IPS DF 6.9 (cell line): ENCODE measurements at places on chromosomes 1 and 21.

GRCh38 chr1:18924221-18924691, 21.9 kb upstream of the ALDH4A1 start:
- H3K27ac ChIP-seq, result no peak overlapping the region
- H3K4me1 ChIP-seq, result peaks cover 8% of the 10 kb centered on the region
- H3K36me3 ChIP-seq, result no peaks in the 10 kb centered on the region
- H3K27me3 ChIP-seq, result no peaks in the 10 kb centered on the region
- DNase-seq, result no peak

- H3K4me1 ChIP-seq, result 0 out of 2 replicates have a peak, but pooled peaks cover 2% of the 10 kb centered on the region
- DNase-seq, result peak; percentile 57
- H3K27ac ChIP-seq, result no peak overlapping the region
- H3K36me3 ChIP-seq, result no peaks in the 10 kb centered on the region
Measured at GRCh38 chr1:245234217-245235081, 79.7 kb downstream of the KIF26B start.

- no peak overlapping the region for H3K27ac ChIP-seq
- no peak for DNase-seq
Measured at GRCh38 chr1:66648901-66649595, 103.2 kb upstream of the DYNLT5 start.

GRCh38 chr1:214236477-214236876, 44.5 kb upstream of the SMYD2 start:
- no peak overlapping the region for H3K27ac ChIP-seq
- H3K4me3 ChIP-seq, result no peak overlapping the region
- no peaks in the 10 kb centered on the region for H3K36me3 ChIP-seq
- no peak for DNase-seq
- H3K4me1 ChIP-seq, result no peaks in the 10 kb centered on the region

DNA sequence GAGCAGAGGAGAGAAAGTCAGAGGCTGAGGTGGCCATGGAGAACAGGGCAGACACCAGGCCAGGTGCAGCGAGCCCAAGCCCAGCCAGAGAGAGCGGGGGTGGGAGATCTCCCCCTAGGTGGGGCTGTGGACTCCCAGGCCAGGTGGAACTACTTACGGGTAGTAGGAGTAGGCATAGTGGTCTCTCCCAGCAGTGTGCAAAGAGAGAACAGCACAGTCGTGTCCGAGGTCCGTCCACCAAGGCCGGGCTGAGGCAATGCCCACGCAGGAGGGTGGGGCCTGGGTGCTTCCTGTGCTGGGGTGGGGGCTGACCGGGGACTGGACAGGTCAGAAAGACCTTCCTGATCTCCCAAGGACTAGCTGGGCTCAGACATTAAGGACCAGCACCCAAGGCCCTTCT, 263.7 kb downstream of the PTPRU start:
- no peaks in the 10 kb centered on the region for H3K27me3 ChIP-seq
- no peaks in the 10 kb centered on the region for H3K36me3 ChIP-seq
- H3K4me1 ChIP-seq, result peaks cover 8% of the 10 kb centered on the region
- no peak for DNase-seq

- H3K27me3 ChIP-seq, result no peaks in the 10 kb centered on the region
- H3K27ac ChIP-seq, result no peak overlapping the region
- H3K4me1 ChIP-seq, result no peaks in the 10 kb centered on the region
- no peak for DNase-seq
- no peaks in the 10 kb centered on the region for H3K36me3 ChIP-seq
Measured at GRCh38 chr21:43598416-43599120, 60.7 kb downstream of the HSF2BP start.

GRCh38 chr1:48017716-48018115, 20.5 kb upstream of the TRABD2B start:
- no peak for DNase-seq
- H3K27ac ChIP-seq, result no peak overlapping the region
- no peak overlapping the region for H3K4me3 ChIP-seq
- no peaks in the 10 kb centered on the region for H3K36me3 ChIP-seq
- no peaks in the 10 kb centered on the region for H3K4me1 ChIP-seq
- no peaks in the 10 kb centered on the region for H3K27me3 ChIP-seq

DNA sequence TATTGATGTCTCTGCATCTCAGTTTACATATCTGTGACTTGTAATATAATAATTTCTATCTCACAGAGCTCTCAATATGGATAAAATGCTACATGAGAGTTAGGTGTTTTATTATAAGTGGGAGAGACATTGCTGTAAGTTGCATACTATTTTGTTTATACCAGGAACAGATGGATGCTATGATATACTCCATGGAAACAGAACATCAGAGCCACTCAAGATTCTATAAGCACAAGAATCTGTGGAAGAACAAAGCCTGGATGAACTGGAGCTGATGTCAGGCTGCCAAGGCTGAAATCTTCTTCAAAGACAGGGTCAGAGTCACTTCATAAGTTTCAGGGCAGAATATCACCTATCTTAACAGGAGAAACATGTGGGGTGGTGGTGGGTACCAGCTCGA, 30.2 kb downstream of the DUSP10 start:
- no peak overlapping the region for H3K4me3 ChIP-seq
- no peak overlapping the region for H3K27ac ChIP-seq
- DNase-seq, result no peak
- no peaks in the 10 kb centered on the region for H3K36me3 ChIP-seq

GRCh38 chr21:14858311-14858710, 206.5 kb downstream of the NRIP1 start:
- 0 out of 2 replicates have a peak, but pooled peaks cover 2% of the 10 kb centered on the region for H3K4me1 ChIP-seq
- no peaks in the 10 kb centered on the region for H3K36me3 ChIP-seq
- no peak overlapping the region for H3K4me3 ChIP-seq

DNA sequence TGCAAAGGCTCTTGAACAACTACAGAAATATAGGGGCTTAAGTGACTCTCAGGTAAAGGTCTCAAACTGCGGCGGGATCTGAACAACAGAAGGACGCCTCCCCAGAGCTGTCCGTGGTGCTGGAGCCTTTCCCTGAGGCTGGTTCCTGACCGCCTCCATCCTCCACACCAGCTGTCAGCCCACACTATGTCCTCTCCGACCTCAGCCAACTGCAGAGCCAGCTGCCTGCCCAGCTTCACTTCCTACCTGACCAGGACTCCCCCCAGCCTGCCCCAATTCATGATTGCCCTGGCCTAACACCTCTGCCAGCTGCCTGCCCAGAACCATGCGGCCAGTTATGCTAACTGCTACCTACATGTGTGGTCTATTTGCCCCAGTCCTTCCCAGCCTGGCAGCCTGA, 63.6 kb upstream of the ZC3H12A start:
- no peak overlapping the region for H3K27ac ChIP-seq
- H3K36me3 ChIP-seq, result no peaks in the 10 kb centered on the region
- peak; percentile 43 for DNase-seq
- H3K27me3 ChIP-seq, result no peaks in the 10 kb centered on the region
- no peaks in the 10 kb centered on the region for H3K4me1 ChIP-seq
- H3K4me3 ChIP-seq, result no peak overlapping the region

- H3K36me3 ChIP-seq, result no peaks in the 10 kb centered on the region
- no peak overlapping the region for H3K27ac ChIP-seq
- DNase-seq, result no peak
Measured at GRCh38 chr1:38115226-38115625, 68.6 kb upstream of the POU3F1 start.

DNA sequence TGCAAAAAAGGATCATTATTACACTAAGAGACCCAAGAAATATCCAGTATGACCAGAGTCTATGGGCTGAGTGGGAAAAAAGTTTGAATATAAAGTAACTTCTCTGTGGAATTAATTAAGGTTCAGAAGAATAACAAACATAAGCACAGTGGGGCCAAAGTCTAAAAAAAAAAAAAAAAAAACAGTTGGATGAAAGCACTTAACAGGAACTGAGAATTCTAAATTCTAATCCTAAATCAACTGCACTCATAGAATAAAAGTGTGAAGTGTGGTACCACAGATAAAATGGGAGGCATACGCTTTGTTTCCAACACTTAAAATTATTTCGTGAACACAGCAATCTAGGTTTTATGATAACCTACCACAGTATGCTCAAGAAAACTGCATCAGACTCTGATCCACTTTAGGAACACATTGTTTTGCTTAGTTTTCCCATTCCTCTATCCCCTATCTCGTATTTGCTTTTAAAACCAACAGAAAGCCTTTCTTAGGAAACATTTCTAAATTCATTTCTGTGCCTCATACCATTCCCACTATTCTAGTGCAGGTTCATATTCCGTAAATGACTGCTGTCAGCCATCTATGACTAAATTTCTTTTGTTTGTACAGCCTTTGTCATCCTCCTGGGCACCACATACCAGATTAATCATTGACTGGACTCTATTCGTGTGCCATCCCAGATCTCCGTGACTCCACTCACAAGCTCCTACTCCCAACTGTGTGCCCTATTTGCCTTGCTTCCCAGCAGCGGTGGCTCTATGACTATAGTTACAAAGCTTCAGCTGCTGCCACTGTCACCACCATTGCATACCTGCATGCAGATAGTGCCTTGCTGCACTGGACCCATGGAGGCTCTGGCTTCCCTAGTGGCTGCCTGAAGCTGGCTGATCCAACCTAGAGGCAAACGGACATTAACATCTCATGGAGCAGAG, 24.9 kb downstream of the CHML start:
- H3K27ac ChIP-seq, result no peak overlapping the region
- no peak for DNase-seq
- H3K36me3 ChIP-seq, result no peaks in the 10 kb centered on the region
- no peaks in the 10 kb centered on the region for H3K4me1 ChIP-seq

GRCh38 chr1:26932531-26932930, 11.0 kb downstream of the NUDC start:
- H3K4me3 ChIP-seq, result no peak overlapping the region
- DNase-seq, result no peak
- no peak overlapping the region for H3K27ac ChIP-seq
- peaks cover 19% of the 10 kb centered on the region; the same call in 1 of the 2 replicates for H3K36me3 ChIP-seq
- H3K4me1 ChIP-seq, result no peaks in the 10 kb centered on the region; the same call in 1 of the 2 replicates

- DNase-seq, result no peak
- no peaks in the 10 kb centered on the region for H3K27me3 ChIP-seq
- H3K36me3 ChIP-seq, result no peaks in the 10 kb centered on the region
- no peaks in the 10 kb centered on the region for H3K4me1 ChIP-seq
- H3K27ac ChIP-seq, result no peak overlapping the region
Measured at GRCh38 chr1:166377896-166378295, 211.1 kb upstream of the FAM78B start.

GRCh38 chr1:6108476-6108875, 62.8 kb downstream of the KCNAB2 start:
- H3K36me3 ChIP-seq, result no peaks in the 10 kb centered on the region
- H3K27ac ChIP-seq, result no peak overlapping the region
- H3K27me3 ChIP-seq, result no peaks in the 10 kb centered on the region
- no peak for DNase-seq
- no peak overlapping the region for H3K4me3 ChIP-seq

DNA sequence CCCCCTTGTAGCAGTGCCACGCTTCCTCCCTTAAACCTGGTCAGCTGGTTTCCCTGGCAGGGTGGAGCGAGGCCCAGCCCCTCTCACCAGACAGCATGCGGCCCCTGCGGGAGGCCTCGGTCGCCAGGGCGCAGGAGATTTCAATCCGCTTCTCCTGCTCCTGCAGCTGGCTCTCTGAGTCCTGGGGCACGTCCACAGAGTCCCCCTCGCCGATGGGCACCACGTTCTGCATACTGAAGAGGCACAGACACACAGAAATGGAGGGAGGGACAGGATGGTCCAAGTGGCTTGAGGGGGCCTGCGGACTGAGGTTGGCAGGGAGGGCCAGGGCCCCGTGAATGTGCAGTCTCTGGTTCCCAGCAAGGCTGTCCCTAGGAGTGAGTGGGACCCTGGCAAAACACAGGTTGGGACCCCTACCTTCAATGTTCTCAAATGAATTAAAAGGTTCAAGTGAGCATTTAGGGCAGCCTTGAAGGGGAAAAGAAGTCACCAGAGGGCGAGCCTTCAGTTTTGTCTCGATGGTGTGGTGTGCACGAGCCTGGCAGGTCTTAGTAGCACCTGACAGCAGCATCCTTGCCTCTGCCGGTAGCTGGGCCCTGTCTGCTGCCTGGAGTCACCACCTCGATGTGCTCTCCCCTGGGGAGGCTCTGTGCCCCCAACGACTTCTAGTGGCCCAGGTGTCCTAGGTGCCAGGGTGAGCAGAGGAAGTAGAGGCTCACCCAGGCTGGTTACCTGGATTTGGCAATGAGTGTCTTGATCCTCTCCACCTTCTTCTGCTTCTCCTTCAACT, 14.4 kb upstream of the GOLT1A start:
- H3K27ac ChIP-seq, result no peak overlapping the region
- no peaks in the 10 kb centered on the region; the same call in 1 of the 2 replicates for H3K36me3 ChIP-seq
- DNase-seq, result no peak
- H3K4me1 ChIP-seq, result no peaks in the 10 kb centered on the region

DNA sequence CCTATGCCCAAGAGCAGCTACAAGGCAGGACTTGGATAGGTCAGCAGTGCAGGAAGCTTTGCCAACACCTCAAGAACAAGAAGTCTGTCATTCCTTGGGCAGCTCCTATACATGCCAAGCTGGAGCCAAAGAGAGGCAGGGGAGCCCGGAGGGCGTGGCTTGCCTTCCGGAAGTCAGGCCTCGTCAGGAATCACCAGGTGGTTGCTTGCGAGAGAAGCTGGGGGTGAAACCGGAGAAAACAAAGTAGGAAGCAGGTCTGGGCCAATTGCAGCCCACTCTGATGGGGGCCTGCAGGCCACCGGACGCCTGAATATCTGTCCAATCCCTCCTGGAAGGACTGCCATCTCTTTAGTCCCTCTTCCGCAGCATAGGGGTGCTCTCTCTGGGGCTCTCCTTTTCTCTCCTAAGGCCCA, 794 bp upstream of the FAM76A start:
- H3K27ac ChIP-seq, result no peak overlapping the region
- no peak overlapping the region for H3K4me3 ChIP-seq
- H3K4me1 ChIP-seq, result peaks cover 1% of the 10 kb centered on the region; the same call in 1 of the 2 replicates
- H3K36me3 ChIP-seq, result no peaks in the 10 kb centered on the region
- H3K27me3 ChIP-seq, result no peaks in the 10 kb centered on the region

GRCh38 chr1:216926720-216927510, 203.7 kb upstream of the ESRRG start:
- no peak overlapping the region for H3K4me3 ChIP-seq
- DNase-seq, result no peak
- peaks cover 3% of the 10 kb centered on the region for H3K4me1 ChIP-seq
- no peaks in the 10 kb centered on the region for H3K27me3 ChIP-seq
- no peak overlapping the region for H3K27ac ChIP-seq
- no peaks in the 10 kb centered on the region for H3K36me3 ChIP-seq

DNA sequence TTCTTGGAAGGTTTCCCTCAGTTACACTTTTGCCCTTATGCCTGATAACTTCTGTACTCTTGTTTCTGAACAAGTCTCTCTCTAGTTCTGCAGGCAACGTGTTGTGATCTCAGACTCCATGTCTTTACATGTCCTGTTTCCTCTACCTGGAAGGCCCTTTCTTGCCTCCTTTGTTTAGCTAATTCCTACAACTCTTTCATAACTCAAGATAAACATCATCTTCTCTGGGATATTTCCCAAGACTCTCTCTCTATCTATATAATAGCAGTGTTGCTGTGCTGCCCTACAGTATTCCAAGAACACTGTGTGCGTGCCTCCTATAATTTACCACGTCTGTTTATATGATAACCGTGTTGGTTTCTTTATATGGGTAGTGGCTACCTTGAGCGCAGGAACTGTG, 47.8 kb downstream of the CHRM3 start:
- H3K4me1 ChIP-seq, result no peaks in the 10 kb centered on the region
- no peak overlapping the region for H3K4me3 ChIP-seq
- H3K27ac ChIP-seq, result no peak overlapping the region
- no peak for DNase-seq

GRCh38 chr1:225242611-225243010, 185.2 kb downstream of the LBR start:
- DNase-seq, result no peak
- H3K36me3 ChIP-seq, result no peaks in the 10 kb centered on the region
- no peak overlapping the region for H3K27ac ChIP-seq
- H3K4me3 ChIP-seq, result no peak overlapping the region
- H3K4me1 ChIP-seq, result no peaks in the 10 kb centered on the region
- H3K27me3 ChIP-seq, result no peaks in the 10 kb centered on the region
